Neuronal stem cell (in vitro differentiated cells): ENCODE measurements at places on chromosomes 5 and 9.

- peaks cover 10% of the 10 kb centered on the region for H3K4me1 ChIP-seq
- H3K27me3 ChIP-seq = no peaks in the 10 kb centered on the region
- DNase-seq = no peak
- H3K4me3 ChIP-seq = no peak overlapping the region
- no peak overlapping the region for H3K27ac ChIP-seq
Measured at GRCh38 chr5:139271201-139272027, 22.1 kb upstream of the MATR3 start.

DNA sequence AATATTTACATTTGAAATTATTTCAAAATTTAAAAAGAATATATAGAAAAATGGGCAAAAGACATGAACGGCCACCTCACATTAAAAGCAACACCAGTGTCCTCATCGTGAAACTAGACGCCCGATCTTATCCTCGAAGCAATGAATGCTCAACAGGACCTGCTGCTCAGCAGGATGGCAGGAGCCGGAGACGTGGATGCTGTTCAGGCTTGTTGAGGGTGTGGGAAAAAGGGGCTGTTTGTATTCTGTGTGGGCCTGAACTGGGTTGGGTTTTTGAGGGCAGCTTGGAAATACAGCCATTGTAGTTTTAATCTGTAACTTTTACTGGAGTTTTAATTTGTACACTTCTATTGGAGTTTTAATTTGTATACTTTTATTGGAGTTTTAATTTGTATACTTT, 20.3 kb downstream of the EXOC3 start:
- no peaks in the 10 kb centered on the region for H3K4me1 ChIP-seq
- peaks cover 22% of the 10 kb centered on the region for H3K36me3 ChIP-seq
- H3K27me3 ChIP-seq = no peaks in the 10 kb centered on the region
- DNase-seq = no peak

DNA sequence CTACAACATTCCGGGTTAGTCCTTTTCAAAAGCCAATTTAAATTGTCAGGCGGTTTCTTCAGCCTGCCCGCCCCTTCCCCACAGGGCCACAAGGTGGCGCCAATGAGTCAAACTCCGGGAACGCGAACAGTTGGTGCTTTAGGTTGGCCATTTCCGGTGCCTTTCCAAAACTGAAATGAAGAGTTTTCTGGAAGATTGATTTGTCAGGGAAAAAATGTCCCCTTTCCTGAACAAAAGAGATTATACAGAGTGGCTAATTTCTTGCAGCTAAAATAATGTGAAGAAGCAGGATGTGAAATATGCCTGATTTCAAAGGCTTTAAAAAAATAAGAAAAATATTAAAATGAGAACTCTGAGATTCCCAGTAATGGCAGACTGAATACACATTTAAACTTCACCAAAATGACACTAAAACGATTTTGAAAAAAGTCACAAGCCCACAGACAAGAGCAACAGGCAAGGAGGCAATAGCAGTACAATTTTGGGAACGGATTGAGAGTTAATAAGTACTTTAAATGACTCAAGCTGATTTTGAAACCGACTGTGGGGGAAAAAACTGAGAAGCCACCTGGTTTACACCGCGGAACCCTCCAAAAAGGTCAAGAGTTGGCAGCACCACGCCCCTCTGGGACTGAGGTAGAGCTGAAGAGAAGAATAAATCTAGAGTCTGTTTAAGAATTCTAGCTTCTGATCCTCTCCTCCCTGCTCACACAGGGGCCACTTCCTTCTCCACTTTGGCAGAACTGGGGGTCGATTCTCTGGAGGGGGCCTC, 45.7 kb downstream of the SLC46A2 start:
- peak; percentile 68 for DNase-seq
- peaks cover 9% of the 10 kb centered on the region for H3K4me1 ChIP-seq
- no peak overlapping the region for H3K27ac ChIP-seq
- no peak overlapping the region for H3K4me3 ChIP-seq

DNA sequence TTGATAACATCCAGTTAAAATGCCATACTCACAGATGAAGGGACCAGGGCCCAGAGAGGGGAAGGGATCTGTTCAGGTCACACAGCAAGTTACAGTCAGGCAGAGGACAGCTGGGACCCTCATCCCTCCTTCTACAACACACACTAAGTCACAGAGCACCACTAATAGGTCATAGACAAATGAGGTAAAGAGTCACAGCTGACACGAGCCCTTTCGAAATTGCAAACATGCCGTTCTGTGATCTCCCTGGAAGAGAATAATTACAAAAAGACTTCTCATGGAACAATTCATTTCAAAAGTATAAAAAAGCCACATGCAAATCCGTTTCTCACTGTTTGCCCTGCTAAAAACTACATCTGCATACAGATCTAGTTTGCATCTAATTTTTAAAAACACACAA, 15.5 kb downstream of the IGFBPL1 start:
- no peak for DNase-seq
- no peaks in the 10 kb centered on the region for H3K27me3 ChIP-seq
- H3K27ac ChIP-seq = no peak overlapping the region

- H3K27me3 ChIP-seq = no peaks in the 10 kb centered on the region
- H3K36me3 ChIP-seq = no peaks in the 10 kb centered on the region
- no peak overlapping the region for H3K4me3 ChIP-seq
- no peak for DNase-seq
- no peak overlapping the region for H3K27ac ChIP-seq
- H3K4me1 ChIP-seq = no peaks in the 10 kb centered on the region
Measured at GRCh38 chr5:8700671-8701070, 831.7 kb downstream of the MTRR start.

DNA sequence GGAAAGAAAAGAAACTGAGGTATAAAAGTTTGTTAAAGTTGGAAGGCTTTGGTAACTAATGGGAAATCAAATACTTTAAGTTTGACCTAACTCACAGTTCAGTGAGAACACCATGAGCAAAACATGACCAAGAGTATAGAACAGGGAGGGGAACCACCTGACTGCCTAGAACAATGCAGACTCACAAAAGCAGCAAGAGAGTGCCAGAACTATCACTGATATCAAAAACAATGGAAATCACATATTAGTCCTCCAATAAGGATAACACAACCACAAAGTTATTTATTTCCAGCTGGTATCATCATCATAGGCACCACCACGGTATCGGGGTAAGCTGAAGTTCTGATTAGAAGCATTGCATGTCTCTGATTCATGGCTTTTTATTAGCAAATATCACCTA, 77.5 kb downstream of the TRPM6 start:
- no peaks in the 10 kb centered on the region for H3K4me1 ChIP-seq
- no peak for DNase-seq
- no peak overlapping the region for H3K27ac ChIP-seq
- no peak overlapping the region for H3K4me3 ChIP-seq
- no peaks in the 10 kb centered on the region for H3K27me3 ChIP-seq
- no peaks in the 10 kb centered on the region for H3K36me3 ChIP-seq
